Muscle of leg (tissue), 16 donors: ENCODE measurements at places on chromosomes 2 and 18. TPM values are rescaled to one million over a fixed set of nuclear protein-coding genes. Genes with fewer than 3 reads are reported as not detected.

SP100 gene
- 23.6 TPM for total RNA-seq

CACNB4 gene
- total RNA-seq = 7.2 TPM

TLX2 gene
- total RNA-seq = not detected

LRRC30 gene
- 6.5 TPM for total RNA-seq

G6PC2 gene
- not detected for total RNA-seq

TACR1 gene
- total RNA-seq = 0.18 TPM

CRYGC gene
- not detected for total RNA-seq

ZNF804A gene
- total RNA-seq = 0.09 TPM

L3MBTL4 gene
- 4.2 TPM for total RNA-seq

NPHP1 gene
- 6.9 TPM for total RNA-seq
